GM10248 (cell line): ENCODE measurements at places on chromosomes 1 and 21.
A peak's percentile ranks its signal among the peaks of the same experiment; 100 is the strongest.

GRCh38 chr1:40114400-40114799 lies 17.3 kb upstream of the PPT1 start:
- no peak for DNase-seq

GRCh38 chr1:215845234-215845891 lies 278.3 kb downstream of the KCTD3 start:
- no peak for DNase-seq

GRCh38 chr1:183144752-183145151 lies 41.3 kb upstream of the LAMC2 start:
- no peak for DNase-seq

- no peak for DNase-seq
Measured at GRCh38 chr21:22346576-22346975, 1348.4 kb downstream of the NCAM2 start.

DNA sequence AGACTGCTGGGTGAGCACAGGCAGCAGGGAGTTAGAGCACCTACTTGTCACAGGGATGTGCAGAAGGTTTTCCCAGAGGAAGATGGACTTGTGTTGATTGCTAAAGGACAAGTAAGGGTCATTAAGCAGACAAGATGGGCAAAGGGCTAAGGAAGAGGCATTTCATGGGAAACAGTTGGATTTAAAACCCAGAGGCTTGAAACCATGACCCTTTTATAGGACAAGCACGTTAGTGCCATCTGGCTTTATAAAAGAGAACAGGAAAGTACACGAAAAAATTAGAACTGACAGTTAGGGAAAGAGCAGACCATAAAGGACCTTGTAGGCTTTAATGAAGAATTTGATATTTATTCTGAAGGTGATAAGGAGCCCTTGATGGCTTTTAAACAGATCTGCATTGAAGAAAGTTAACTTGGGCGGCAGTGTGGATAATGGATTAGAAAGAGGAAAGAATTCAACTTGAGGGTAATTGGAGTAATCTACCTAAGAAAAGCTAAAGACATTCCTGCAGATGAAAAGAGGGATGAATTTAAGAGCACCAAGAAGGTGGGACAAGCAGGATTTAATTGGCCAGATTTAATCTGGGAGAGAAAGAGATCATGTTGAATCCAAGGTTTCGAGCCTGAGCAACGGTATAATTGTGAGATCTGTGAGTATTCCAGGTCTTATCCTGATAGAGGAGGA lies 68.6 kb downstream of the ZC3H11B start:
- peak; percentile 15 for DNase-seq

DNA sequence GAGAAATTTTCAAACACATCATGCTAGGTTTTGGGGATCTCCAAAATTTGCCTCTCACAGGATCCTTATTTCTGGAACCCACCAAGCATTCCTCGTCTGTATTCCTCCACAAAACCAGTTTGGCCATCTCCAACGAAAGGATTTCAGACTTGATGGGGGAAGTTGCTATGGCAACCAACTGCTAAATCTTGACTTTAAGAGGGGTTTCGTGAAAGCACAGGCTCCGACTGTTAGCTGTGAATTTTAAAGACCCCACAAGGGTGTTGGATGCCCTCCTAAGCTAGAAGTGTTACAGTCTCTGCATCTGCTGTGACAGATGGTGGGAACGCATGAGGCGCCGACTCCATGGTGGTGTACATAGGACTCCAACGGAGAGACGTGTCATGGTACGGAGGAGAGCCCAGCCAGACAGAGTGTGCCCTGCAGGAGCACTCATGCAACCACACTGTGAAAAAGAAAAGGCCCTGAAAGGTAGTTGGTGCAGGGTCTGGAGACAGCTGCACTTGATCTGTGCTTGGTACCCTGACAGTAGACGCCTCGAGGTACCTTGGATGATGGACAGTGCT lies 147.1 kb downstream of the ASTN1 start:
- no peak for DNase-seq

DNA sequence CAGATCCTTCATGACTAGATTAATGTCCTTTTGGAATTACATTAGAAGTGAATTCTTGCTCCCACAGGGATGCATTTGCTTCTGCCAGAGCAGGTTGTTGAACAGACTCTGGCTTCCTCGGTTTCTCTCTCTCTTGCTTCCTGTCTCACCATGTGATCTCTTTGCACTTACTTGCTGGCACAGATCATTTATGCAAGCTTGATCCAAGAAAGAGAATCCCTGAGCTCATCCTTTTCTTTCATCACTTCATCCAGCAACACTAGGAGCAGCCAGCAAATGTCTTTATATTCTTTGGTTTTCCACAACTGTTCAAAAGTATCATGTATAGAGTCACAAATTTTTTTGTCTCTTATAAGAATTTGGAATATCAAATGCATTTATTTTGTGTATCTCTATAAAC lies 313.5 kb downstream of the ZNF326 start:
- DNase-seq = no peak

GRCh38 chr1:184805667-184806295 lies 51.1 kb upstream of the EDEM3 start:
- peak; percentile 79 for DNase-seq
